Subcutaneous adipose tissue (tissue), 4 donors: ENCODE measurements at places on chromosomes 7 and 10. TPM values are rescaled to one million over a fixed set of nuclear protein-coding genes. Genes with fewer than 3 reads are reported as not detected.

Gene RHBDD2
- total RNA-seq, result 20.5 TPM

Gene MCM10
- 6.4 TPM for total RNA-seq

Gene PDE6C
- not detected for total RNA-seq

Gene HYAL4
- total RNA-seq, result 0.17 TPM

Gene ZNF488
- total RNA-seq, result not detected

Gene AKR1C8
- total RNA-seq, result 3.6 TPM

Gene PCLO
- total RNA-seq, result 13.8 TPM

Gene LIPK
- not detected for total RNA-seq

Gene ASAH2B
- 1.2 TPM for total RNA-seq

Gene DEPP1
- 437 TPM for total RNA-seq

Gene ZNF282
- 14.5 TPM for total RNA-seq

Gene AMZ1
- total RNA-seq, result 0.68 TPM
